ENCODE measurements at places on chromosomes 6 and 20. TPM values are rescaled to one million over a fixed set of nuclear protein-coding genes. Genes with fewer than 3 reads are reported as not detected.

The NKX2-4 gene
- polyA plus RNA-seq, result not detected

The SIRPD gene
- not detected for polyA plus RNA-seq

The GPR63 gene
- polyA plus RNA-seq, result 3.4 TPM

The EEF1A2 gene
- polyA plus RNA-seq, result 1,049 TPM

The FAM83B gene
- not detected for polyA plus RNA-seq

The ATP6V1G2 gene
- 3.0 TPM for polyA plus RNA-seq

- DNase-seq, result no peak
Observed at GRCh38 chr6:2477666-2478065, 232.3 kb upstream of the GMDS start.

GRCh38 chr20:13995841-13996240, 525 bp downstream of the MACROD2 start:
- no peak for DNase-seq

GRCh38 chr20:12113468-12114371, 196.0 kb downstream of the BTBD3 start:
- peak; percentile 14 for DNase-seq

GRCh38 chr6:83221889-83222479, 28.8 kb downstream of the RWDD2A start:
- DNase-seq, result peak; percentile 9

DNA sequence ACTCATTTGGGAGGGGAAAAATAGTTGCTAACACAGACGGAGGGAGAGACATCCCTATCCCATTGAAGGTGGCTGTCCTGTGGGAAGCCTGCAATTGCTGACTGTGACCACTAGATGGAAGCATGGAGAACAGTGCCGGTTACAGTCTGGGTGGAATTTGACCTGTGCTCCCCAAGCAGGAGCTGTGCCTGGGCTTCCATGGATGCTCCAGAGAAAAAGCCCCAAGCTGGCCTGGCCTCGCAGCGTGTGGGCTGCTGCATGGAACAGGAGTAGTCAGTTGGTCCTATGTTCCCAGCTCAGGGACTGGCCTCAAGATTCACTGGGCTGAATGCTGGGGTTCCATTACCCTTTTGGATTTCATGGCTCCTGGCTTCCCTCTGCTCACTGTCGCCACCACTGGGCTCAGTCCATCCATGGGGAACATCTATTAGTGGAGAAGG, 116.3 kb upstream of the CHD6 start:
- DNase-seq, result no peak

GRCh38 chr6:35492258-35492973, 4.5 kb downstream of the TEAD3 start:
- no peak for DNase-seq

- DNase-seq, result no peak
Observed at GRCh38 chr6:41785689-41786450, 1.6 kb upstream of the TOMM6 start.

- DNase-seq, result no peak
Observed at GRCh38 chr20:15616626-15617025, 956.6 kb downstream of the KIF16B start.

GRCh38 chr6:170147832-170148708, 142.8 kb downstream of the DLL1 start:
- DNase-seq, result no peak

GRCh38 chr6:39892490-39893129, 41.7 kb downstream of the MOCS1 start:
- DNase-seq, result no peak

GRCh38 chr6:159692303-159693127, 526 bp downstream of the SOD2 start:
- no peak for DNase-seq

GRCh38 chr6:79544939-79545450, 7.8 kb upstream of the LCA5 start:
- DNase-seq, result peak; percentile 83

DNA sequence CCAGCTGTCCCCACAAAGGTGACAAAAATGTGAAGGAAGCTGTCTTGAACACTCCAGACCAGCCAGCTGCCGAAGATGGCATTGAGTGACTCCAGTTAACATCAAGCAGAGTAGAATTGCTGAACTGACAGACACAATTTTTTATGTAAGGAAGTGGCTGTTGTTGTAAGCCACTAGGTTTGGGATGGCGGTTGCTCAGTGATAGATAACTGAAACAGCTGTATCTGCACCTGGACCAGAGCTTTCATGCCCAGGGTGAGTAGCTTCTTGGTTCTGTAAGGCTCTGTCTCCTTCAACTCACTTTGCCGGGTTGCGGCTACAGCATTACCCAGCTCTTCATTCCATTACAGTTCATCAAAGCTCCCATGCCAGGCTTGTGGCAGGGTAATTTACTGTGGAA, 49.7 kb upstream of the DDR1 start:
- DNase-seq, result no peak

DNA sequence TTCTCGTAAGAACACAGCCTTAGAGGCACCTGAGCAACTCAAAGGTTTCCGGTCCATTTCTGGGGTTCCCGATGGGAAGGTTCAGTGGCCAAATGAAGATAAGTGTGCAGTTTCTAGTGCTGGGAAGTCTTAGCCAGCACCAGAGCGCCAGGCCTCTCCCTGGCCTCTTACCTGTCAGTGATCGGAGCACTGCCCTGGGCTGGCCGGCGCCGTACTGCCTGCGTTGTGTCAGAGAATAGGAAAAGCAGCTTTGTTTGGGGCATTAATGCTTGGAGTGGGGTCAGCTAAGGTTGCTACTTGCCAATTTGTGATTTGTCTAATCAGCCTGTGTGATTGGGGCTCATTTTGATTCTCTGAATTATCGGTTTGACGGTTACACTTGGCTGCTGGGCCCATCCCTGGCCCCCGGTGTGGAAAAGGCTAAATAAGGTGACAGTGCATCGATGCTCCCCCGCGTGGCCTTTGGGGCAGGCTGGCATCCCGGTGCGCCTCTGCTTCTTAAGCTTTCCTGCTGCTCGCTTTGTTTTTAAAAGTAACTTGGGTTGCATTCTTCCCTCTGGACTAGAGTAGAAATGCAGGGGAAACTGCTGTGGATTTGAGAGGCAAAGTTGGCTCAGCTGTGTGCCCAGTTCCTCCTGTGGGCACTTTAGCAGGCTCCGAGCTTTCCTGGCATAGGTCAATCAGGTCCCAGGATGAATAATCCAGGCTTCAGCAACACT, 51.8 kb downstream of the TCP11 start:
- no peak for DNase-seq

- DNase-seq, result no peak
Observed at GRCh38 chr20:7459083-7459482, 481.2 kb downstream of the HAO1 start.

DNA sequence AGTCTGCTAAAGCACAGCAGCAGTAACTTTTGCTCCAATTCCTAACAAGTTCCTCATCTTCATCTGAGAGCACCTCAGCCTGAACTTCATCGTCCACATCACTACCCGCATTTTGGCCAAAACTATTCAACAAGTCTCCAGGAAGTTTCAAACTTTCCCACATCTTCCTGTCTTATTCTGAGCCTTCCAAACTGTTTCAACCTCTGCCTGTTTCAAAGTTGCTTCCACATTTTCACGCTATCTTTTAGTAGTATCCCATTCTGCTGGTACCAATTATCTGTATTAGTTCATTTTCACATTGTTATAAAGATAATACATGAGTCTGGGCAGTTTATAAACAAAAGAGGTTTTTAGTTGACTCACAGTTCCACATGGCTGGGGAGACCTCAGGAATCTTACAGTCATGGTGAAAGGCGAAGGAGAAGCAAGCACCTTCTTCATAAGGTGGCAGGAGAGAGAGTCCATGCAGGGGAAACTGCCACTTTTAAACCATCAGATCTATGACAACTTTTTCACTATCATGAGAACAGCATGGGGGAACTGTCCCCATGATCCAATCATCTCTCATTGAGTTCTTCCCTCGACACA, 99.4 kb upstream of the GRIK2 start:
- no peak for DNase-seq

- DNase-seq, result no peak
Observed at GRCh38 chr6:13796781-13797180, 17.6 kb downstream of the MCUR1 start.

- no peak for DNase-seq
Observed at GRCh38 chr6:26211963-26212362, 124.7 kb downstream of the HFE start.

- no peak for DNase-seq
Observed at GRCh38 chr6:166798652-166799051, 157.7 kb downstream of the RNASET2 start.

DNA sequence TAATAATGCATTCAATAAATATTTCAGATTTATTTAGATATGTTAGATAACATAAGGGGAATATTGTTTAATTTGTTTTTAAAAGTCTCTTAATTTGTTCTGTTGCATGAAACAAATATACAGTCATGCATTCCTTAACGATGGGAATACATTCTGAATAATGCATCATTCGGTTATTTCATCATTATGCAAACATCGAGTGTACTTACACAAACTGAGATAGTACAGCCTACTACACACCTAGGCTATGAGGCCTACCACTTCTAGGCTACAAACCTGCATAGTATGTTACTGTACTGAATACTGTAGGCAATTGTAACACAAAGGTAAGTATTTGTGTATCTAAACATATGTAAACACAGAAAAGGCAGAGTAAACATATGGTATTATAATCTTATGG, 118.7 kb downstream of the EPHA7 start:
- DNase-seq, result no peak

DNA sequence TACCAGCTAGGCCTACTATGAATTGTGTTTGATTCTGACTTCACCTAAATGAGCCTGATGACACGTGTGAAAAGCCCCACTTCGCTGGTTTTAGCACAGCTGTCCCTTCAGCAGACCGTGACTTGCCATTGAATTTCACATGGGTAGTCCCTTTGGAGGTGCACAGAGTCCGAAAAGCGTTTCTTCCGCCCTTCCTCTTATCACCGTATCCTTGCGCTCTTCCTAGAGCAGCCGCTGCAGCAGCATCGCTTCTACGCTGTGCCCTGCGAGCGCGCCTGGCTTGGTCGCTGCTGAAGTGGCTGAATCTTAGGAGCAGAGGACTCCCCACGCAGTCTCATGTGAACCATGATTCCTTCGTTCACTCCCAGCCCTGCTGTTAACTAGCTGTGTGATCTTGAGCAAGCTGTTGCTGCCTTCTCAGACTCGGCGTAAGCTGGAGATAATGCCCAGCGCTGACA, 127.0 kb downstream of the PACRG start:
- DNase-seq, result no peak

DNA sequence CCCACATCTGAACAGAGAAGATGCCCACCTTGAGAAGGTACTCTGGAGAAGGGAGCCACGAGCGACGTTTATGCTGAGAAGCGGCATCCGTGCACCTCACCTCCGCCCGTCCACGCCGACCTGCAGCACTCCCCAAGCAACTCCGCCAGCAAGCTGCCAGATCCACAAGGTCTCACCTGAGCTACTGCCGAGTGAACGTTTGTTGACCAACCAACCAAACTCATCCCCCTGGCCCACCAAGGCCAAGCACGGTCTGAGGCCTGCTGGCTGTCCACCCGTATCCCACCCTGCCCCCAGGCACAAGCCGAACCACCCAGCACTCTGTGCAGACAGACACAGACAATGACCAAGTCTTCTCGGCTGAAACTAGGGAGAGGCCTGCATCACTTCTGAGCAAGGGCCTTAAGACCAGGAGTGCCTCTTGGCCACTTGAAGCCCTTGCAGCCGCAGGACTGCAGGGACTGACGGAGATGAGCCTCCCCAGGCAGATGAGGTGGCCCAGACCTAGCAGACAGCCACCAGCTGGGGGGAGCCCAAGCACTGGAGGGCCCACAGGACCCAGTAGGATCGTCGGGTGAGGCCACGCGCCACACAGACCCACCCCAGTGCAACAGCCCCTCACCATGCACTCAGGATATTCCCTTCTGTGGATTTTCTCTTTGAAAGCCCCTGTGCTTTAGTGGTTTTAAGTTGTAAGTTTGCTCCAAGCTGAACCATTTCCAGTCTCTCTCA, 12.1 kb downstream of the TAF4 start:
- no peak for DNase-seq

GRCh38 chr6:150767161-150767560, 98.3 kb upstream of the MTHFD1L start:
- DNase-seq, result no peak

DNA sequence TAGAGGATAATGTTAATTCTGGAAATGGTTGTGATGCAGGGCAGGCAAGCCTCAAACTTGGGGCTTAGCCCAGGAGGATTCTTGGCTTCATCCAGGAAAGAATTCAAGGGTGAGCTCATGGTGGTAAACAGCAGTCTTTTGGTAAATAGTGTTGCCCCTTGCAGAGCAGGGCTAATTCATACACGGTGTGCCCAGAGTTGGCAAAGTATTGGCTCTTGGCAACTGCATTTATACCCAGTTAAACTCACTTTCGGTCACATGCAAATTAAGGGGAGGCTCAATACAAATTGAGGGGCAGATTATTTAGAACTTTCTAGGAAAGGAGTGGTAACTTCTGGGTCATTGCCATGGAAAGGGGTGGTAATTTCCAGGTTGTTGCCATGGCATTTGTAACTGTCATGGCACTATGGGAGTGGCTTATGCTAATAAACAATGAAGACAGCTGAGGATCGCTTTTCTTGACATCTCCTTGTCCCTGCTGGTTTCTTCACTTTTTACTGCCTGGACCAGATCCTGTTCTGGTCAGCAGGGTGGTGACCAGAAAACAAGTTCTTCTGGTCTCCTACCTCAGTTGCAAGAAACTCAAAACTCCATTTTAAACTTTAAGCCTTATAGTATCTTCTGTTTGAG, 3.9 kb upstream of the OTOR start:
- DNase-seq, result no peak

GRCh38 chr20:19893356-19893755, 123.8 kb upstream of the NAA20 start:
- DNase-seq, result no peak

DNA sequence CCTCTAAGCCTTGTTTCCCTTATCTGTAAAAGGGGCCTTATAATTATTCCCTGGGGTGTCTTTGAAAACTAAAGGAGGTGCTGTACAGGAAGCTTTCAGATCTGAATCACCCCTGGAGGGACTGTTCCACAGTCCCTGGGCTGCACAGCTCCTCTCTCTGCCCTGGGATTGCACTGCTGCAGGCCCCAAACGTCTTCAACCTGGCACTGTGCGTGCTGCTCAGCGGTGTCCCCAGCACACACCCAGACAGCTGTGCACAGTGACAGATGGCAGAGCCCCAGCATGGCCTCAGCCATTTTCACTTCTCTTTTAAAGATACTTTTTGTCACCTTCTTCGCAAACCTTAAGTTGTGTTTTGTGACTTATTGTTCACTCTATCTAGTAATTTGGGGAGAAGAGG, 50.7 kb upstream of the INSM1 start:
- no peak for DNase-seq

DNA sequence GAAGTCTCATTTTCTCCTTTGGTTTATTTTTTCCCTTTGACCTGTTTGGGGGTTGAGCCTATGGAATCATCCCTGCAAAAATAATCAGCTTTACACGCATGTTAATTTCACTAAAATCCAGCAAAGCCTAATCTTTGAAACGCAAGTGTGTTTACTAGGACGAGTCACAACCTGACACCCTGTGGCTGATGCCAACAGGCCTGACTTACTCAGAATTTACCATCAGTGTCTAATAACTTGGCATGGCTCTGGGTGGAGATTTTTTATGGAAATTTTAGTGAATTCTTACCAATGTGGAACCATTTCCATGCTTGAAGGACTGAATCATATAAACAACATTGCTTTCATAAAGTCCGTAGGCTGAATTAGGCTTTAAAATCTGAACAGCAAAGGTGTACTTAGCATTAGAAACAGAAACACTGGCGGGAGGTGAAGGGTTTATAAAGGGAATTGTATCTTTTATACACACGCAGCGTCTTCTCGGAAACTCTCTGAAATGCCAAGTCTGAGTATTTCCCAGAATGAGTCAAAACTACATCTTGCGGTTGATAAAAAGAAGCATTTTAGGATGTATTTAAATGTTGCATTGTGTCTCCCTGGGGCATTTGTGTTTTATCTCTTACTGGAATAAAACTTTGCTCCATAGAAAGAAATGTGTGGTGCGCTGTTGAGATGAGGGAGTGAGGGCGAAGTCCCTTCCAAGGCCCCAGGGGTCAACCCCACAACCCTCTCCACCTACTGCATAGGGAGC, 81.2 kb downstream of the DACT2 start:
- DNase-seq, result no peak

Measured in forelimb muscle (tissue), 1 donor.